AG10803 (cell line): ENCODE measurements at places on chromosomes 6 and 20.

DNA sequence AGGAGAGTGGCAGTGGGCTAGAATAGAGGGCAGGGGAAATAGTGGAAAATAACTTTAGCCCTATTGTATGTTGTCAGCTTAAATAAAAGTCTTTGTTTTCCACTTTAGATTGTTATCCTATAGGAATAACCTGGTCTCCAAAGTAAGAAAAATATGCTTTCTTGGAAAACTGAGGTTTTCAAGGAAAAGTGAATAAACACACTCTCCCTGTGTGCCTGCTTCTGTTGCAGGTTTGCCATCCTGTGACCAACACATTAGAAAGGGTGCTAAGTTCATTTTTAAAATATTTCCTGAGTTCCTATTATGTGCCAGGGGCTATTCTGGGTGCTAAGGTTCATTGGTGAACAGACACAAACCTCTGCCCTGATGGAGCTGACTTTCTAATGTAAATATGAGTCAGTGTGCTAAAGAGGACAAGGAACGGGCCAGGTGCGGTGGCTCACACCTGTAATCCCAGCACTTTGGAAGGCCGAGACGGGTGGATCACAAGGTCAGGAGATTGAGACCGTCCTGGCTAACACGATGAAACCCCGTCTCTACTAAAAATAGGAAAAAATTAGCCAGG is 23.5 kb downstream of the BICRAL start:
- DNase-seq = no peak

DNA sequence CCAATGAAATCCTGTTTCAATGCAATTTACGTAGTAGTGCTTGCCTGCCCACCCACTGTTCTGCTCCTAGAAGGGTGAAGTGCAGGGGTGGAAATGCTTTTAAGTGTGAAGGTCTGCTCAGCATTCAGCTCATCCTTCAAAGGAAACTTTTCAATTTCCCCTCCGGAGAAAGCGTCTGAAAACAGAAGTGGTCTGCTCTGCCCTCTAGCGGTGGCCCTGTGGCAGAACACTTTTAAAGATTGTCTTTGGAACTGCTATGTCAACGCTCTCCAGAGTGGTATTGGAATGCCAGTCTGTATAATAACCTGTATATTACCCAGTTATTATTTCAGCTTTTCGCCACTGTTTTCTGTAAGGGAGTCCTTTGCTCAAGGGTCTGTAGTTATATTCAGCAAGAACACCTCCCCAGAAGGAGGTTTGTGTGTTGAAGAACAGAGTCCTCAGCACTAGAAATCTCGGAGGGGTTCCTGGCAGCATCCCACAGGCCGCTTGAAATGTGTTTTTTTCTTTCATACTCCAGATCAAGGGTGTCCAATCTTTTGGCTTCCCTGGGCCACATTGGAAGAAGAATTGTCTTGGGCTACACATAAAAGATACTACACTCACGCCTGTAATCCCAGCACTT is 63.1 kb upstream of the KLHL31 start:
- DNase-seq = peak; percentile 31

DNA sequence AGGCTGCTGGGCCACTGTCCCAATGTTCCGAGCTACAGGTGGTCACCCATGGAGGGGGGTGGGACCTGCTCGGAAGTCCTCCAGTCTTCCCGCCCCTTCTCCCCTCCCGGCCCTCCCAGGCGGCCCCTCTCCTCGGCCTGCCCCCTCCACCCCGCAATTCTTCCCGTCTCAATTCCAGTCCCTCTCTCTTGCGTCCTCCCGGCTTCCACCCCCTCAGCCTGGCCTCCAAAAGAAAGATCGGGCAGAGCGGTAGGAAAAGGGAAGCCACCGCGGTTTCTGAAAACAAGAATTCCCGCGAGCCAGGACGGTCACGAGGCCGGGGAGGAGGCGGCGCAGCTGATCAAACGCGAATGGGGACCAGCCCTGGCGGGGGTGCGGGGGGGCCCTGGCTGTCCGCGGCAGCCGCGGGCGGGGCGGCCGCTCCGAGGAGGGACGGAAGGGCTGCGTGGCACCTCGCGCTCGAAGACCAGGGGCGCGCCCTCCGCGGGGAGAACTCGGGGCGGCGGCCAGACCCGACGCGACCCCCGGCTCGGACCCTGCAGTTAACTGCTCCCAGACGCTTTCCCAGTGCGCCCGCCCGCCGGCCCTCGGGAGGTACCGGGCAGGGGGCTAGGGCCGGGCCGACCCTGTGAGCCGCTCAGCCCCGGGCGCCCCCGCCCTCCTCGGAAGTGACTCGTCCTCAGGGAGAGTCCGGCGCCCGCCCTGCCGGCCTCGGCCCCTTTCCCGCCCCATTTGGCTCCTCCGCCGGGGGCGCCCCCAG is 1.0 kb downstream of the PXDC1 start:
- peak; percentile 82 for DNase-seq

- no peak for DNase-seq
These were observed 163.6 kb downstream of the BTBD9 start for GRCh38 chr6:38476141-38476540.

- DNase-seq = peak; percentile 39
These were observed 131.3 kb downstream of the CEBPB start for GRCh38 chr20:50321797-50322480.
